RKO (cell line): ENCODE measurements at places on chromosomes 5 and 9.

GRCh38 chr5:103532086-103532734, 30.4 kb downstream of the NUDT12 start:
- no peak for DNase-seq

DNA sequence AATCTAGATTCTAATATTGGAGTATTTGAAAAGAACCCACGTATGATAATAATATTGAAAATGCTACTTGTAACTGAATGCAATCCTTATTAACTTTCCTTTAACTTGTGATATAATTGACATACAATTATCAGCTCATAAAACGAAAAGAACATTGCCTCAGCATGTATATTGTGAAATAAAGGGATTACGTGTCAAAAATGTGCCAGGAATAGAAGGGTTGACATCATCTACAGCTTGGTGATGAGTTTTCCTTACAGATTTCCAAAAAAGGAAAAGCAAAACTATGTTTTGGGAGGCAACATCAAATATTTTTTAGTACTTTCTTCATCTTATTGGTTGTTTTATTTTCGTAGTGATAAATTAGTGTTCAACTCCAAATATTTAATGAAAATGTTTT, 266.0 kb upstream of the PTGER4 start:
- peak; percentile 30 for DNase-seq

GRCh38 chr9:121388140-121388905, 18.3 kb upstream of the STOM start:
- no peak for DNase-seq

DNA sequence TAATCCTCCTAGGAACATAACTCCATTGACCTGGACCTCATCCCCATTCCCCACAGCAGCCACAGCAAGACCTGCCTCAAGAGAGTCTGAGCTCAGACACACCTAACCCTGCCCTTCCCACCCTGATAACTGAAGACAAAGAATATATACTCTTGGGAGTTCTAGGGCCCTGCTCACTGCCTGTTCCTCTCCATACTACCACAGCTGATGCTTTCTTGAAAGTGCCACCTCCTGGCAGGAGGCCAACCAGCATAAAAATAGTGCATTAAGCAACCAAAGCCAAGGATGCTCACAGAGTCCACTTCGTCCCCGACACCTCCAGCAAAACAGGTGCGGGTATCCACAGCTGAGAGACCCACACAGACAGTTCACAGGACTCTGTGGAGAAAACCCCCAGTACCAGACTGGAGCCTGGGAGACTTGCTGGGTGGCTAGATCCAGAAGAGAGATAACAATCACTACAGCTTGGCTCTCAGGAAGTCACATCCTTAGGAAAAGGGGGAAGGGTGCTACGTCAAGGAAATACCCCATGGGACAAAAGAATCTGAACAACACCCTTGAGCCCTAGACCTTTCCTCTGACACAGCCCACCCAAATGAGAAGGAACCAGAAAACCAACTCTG, 23.5 kb downstream of the FAM114A2 start:
- DNase-seq = no peak

- no peak for DNase-seq
These were observed 69.8 kb upstream of the WDR41 start for GRCh38 chr5:77561965-77562364.

DNA sequence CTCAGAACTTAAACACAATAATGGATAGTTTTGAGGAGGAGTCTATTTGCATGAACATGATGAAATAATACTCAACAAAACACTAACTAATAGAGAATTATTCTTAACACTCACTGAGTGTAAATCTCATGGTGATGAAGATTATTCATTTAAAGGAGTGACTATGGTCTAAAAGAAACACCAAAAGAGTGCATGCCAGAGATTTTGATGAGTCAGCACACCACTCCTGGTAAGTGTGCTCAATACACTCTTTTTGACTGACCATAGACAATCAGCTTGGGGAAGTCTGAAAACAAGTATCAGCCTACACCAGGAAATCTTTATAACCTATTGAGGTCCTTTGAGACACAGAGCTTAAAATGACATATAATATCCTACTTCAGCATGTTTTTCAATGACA, 6.8 kb upstream of the FST start:
- no peak for DNase-seq

- DNase-seq = no peak
These were observed 108.9 kb downstream of the WNK2 start for GRCh38 chr9:93292664-93293328.

- DNase-seq = no peak
These were observed 24.5 kb upstream of the SEMA4D start for GRCh38 chr9:89522261-89522958.

DNA sequence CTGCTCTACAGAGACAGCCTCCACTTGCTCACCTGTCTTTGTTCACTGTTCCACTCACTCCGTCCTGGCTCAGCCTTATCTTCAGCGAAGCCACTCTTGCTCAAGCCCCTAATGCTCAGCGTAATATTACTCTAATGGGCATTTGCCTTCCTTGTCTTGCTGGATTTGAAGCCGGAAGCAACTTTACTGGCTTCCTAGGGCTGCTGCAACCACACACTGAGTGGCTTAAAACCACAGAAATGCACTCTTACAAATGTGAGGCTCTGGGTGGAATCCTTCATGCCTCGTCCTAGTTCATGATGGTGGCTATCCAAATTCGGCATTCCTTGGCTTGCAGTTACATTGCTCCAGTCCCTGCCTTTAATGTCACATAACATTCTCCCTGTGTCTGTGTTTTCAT, 85.5 kb upstream of the MARCHF11 start:
- no peak for DNase-seq

DNA sequence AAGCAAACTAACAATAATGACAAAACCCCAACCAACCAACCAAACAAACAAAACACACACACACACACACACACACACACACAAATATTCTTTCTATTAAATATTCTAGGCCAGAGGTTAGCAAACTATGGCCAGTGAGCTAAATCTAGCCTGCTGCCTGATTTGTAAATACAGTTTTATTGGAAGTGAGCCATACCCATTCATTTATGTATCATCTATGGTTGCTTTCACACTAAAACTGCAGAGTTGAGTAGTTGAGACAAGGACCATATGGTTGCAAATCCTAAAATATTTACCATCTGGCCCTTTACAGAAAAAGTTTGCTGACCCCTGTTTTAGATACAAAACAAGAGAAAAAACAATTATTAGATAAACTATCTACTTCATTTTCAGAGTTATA, 620.5 kb upstream of the SEMA6A start:
- no peak for DNase-seq

GRCh38 chr9:73050887-73051550, 98.2 kb upstream of the ALDH1A1 start:
- no peak for DNase-seq

GRCh38 chr5:62483556-62483955, 71.0 kb downstream of the IPO11 start:
- no peak for DNase-seq

- DNase-seq = no peak
These were observed 5.6 kb downstream of the PTCD2 start for GRCh38 chr5:72325566-72326305.

- no peak for DNase-seq
These were observed 17.4 kb upstream of the DENND1A start for GRCh38 chr9:123947326-123947725.

DNA sequence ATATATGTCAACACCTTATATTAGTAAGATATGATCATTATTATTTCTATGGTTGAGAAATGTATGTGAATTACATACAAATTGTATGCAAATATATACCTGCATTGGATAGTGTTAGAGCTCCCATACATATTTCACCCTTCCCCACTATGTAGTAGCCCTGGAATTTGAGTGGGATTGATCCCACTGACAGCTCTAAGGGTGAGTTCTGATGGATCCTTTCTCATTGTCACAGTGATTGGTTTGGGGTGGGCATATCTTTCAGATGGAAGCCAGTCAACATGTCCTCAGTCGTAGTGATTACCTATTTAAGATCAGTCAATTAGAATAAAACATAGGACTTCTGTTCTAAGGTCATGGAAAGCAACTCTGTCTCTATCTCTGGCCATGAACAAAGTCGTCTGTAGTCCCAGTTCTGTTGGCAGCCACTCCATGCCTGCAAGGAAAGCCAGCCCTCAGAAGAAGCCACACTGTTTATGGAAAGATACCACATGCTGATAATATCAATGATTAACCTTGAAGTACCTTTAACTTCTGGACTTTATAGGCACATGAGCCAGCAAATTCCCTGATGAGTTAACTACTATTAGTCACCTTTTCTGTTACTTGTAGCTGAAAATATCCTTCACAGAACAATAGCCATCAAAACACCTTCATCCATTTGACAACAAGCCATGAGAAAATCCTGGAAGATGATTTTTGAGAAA, 5.1 kb upstream of the CCDC192 start:
- DNase-seq = peak; percentile 6

- no peak for DNase-seq
These were observed 27.2 kb downstream of the NDUFAF2 start for GRCh38 chr5:60972231-60972630.

- DNase-seq = no peak
These were observed 248.5 kb downstream of the AP3B1 start for GRCh38 chr5:78046006-78046405.

GRCh38 chr5:149776361-149777305, 46.5 kb downstream of the PPARGC1B start:
- DNase-seq = no peak

GRCh38 chr5:15980835-15981234, 198.8 kb downstream of the MARCHF11 start:
- DNase-seq = no peak

DNA sequence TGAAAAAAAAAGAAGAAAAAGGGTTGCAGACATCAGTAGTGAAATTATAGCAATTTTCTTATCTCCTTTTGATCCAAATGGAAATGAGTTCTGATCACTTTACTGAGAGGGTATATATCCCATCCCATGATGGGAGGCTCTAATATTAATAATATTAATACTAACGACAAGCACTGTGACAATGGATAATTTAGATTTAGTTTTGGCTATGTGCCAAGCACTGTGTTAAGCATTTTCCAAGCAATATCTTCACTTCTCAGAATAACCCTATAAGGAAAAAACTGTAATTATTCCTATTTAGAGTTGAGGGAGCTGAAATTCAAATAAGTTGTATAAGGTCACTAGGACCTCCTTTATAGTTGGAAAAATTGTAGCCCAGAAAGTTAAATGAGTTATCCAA, 58.4 kb upstream of the ASTN2 start:
- DNase-seq = no peak

- DNase-seq = no peak
These were observed 29.1 kb downstream of the P4HA2 start for GRCh38 chr5:132198571-132198970.

DNA sequence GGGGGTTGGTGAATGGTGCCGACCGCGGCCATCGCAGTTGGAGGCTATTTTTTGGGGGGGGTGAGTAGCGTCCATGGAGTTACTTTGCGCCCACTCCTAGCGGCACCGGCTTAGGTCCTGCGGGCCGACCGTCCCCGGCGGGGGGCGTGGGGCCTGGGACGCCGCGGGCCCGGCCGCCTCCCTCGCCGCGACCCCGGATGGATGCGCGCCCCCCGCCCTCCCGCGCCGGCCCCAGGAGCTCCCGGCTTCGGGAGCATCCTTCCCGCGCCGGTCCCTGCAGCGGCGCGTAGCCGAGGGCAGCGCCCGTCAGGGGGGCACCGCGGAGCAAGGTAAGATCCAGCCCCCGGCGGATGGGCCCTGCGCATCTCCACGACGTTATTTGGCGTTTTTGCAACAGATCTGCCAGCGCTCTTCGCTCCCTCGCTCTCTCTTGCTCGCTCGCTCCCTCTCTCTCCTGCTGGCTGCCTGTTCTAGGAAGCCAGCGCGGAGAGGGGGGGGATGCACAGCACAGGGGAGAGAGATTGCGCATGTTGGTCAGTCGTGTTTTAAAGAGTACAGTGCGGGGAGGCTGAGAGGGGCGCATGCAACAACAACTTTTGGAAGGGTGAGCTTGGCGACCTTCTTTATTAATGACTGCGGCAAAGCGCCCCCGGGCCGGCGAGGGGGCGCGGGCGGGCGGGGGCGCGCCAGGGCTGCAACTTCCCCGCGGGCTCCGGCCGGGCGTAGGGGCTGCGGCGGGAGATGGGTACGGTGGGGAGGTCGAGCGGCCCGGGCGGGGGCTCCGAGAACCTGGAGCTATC, 413 bp downstream of the JADE2 start:
- peak; percentile 85 for DNase-seq

GRCh38 chr9:108163321-108164005, 673.9 kb upstream of the KLF4 start:
- DNase-seq = no peak

DNA sequence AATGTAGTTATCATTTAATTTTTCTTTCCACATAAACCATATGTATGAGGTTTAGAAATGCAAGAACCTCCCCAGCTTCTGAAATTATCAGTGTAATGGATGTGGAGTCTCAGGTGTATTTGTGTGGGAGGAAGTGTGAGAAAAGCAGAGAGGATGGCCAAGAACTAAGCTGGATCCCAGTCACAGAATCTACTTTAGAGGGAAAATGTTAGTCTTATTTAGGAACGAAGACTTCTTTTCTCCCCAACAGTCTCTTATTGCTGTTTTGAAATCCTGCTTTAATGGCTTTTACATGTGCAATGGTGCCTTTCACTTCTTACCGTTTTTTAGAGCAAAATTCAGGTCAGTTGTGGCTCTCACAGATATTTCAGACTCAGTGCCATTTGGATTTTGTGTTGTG, 3.0 kb downstream of the EQTN start:
- DNase-seq = no peak

DNA sequence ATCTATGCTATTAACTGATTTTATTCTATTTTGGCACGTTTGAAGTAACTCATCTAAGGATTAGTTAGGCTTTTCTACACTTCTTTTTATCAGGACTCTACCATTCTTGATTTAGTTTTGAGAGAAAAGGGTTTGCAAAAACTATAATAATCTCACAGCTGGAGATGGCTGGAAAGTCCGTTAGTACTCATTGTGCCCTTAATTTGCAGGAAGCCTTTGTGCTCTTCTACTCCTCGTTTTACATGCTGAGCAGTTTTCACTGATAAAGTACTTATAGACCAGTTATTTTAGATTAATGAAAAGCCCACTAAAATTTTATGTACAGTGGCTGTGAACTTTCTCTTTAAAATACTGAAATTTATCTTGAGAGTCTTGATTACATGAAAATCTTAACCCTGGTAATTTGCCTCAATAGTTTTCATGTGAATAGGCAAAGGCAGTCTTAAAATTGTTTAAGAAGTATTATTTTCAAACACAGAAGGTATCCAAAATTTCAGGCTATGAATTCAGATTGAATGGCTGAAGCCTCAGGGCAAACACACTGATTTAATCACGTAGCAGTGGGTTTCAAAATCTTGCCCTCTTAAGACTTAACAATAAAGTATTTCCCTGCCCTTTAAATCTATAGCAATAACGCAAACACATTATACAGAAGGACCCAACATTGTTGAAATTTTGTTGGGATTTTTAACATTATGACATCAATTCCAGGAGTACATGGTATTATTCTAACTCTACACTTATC, 18.6 kb downstream of the MLLT3 start:
- DNase-seq = no peak

GRCh38 chr5:45692481-45692880, 3.7 kb downstream of the HCN1 start:
- DNase-seq = no peak

- DNase-seq = no peak
These were observed 106.3 kb downstream of the PCSK5 start for GRCh38 chr9:75996726-75997125.
